ENCODE measurements at places on chromosomes 2 and 18.

GRCh38 chr2:218188528-218188927, 21.8 kb upstream of the CXCR1 start:
- peak; percentile 44 for DNase-seq

- no peak for DNase-seq
Observed at GRCh38 chr2:210262036-210262435, 36.8 kb upstream of the ACADL start.

GRCh38 chr2:95060446-95061118, 35.1 kb downstream of the MAL start:
- no peak for DNase-seq

- DNase-seq, result no peak
Observed at GRCh38 chr2:127074358-127074757, 32.6 kb downstream of the BIN1 start.

DNA sequence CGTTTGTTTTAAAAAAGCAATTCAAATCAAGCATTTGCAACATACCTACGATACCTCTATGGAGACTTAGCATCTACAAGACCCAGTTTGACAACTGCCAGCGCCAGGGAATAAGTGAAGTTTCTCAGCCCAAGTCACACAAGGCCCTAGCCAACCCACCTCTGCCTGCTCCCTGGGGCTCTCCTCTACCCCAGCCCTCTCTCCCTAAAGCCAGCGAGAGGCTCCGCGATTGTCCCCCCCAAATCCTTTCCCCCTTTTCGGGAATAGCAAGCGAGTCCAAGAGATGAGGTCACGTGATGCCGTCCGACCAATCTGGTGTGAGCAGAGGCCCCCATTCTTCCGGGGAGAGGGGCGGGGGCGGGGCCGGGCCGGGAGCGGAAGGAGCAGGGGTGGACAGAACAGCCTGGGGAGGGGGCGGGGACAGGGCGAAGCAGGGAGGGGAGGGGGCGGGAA, 102.2 kb upstream of the RAB6C start:
- DNase-seq, result peak; percentile 95

GRCh38 chr2:227238238-227239237, 74.1 kb downstream of the COL4A3 start:
- peak; percentile 55 for DNase-seq

- no peak for DNase-seq
Observed at GRCh38 chr2:52369178-52369577, 1337.2 kb upstream of the NRXN1 start.

DNA sequence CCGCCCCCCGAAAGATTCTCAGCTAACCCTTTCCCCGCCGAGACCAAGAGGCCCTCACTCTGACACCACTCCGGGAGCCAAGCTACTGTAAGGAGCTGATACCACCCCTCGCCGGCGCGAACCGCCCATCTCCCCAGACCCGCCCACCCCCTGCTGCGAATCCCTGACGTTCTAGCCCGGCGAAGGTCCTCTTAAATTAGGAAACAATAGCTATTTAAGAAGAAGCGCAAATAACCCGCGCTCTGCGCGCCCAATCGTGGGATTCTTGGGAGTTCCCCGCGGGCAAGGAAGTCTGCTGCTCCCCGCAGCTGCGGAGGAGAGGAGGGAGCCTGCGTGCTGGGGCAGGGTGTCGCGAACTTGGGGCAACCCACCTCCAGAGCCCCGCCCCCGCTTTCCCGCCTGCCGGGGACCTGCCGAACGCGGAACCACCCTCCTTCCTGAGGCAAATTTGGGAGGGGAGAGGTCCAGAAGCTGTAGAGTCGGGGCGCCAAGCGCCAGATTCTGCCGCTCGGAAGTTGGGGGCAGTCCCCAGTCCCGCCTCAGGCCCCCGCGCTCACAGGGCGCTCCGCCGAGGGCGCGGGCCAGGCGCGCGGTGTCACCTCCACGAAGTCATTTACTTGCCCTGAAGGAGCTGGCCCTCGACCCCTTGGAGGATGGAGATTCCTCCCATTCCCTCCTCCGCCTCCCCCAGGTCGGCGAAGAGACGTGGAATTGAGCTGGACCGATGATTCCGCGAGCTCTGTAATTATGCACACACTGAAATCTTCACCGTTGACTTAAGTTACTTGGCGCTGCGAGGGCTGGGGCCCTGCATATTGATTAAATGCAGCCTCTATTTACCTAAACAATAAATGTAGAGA, 8.4 kb upstream of the SP9 start:
- no peak for DNase-seq

DNA sequence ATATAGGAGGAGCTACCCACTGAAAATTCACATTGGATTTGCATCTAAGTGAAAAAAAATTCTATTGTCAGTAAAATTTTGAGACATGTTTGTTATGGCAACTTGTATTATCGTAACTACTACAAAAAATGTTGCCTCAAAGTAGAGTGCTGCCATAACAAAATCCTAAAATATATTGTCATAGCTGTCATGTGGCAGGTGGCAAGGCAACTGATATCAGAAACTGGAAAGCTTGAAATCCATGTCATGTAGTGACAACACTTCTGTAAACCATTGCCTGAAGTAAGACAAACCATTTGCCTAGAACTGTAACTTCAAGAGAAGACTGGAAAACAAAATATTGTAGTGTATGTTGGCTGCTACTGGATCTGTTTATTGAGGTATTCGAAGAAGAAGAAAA, 697.5 kb upstream of the CELF4 start:
- no peak for DNase-seq

GRCh38 chr2:119483395-119483753, 40.9 kb downstream of the SCTR start:
- DNase-seq, result no peak

DNA sequence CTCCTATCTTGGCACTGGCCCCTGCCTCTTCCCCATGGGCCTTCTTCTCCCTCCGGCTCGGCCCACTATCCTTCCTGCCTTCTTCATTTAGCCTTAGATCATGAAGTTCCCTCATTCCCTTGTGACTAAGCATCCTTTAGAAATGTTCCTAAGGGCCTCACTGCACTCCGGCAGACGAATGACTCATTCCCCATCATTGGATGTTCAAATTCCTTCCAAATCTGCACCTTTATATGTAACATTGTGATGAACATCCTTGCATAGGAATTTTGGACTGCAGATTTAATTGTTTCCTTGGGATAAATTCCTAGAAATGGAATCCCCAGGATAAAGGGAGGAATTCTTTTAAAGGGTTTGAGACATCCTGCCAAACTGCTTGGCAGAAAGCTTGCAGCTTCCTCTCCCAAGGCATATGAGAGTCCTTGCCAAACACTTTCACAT, 19.0 kb downstream of the CRACDL start:
- DNase-seq, result no peak

DNA sequence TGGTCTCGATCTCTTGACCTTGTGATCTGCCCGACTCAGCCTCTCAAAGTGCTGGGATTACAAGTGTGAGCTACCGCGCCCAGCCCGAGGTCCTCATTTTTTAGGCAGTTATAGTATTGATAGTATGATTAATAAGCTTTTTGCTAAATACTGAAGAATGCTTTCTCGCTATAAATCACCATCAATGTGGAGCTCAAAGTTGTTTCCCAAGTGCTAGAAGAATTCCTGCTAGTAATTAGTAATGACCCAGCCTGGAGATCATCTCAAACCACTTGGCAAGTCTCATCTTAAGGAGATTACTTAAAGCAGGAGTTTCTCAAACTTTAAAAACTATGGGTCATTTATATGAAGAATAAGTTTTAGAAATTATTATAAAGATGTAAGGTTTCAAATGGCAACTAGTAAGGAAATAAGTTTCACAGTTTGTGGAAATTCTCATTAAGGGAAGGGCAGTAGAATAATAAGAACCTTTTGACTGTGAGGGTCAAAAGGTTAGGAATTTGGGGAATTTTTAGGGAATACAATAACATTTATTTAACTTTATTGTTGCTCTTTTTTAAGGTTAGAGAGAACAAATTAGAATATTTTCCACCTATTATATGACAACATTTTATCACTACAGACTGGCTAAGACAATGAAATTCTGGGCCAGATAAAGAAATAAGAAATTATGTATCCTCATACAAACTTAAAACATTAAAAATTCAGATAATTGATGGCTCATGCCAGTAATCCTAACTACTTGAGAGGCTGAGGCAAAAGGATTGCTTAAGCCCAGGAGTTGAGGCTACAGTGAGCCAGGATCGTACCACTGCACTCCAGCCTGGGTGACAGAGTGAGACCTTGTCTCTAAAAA, 148.6 kb upstream of the MAP3K20 start:
- no peak for DNase-seq

GRCh38 chr18:22230471-22230945, 61.1 kb downstream of the GATA6 start:
- no peak for DNase-seq

DNA sequence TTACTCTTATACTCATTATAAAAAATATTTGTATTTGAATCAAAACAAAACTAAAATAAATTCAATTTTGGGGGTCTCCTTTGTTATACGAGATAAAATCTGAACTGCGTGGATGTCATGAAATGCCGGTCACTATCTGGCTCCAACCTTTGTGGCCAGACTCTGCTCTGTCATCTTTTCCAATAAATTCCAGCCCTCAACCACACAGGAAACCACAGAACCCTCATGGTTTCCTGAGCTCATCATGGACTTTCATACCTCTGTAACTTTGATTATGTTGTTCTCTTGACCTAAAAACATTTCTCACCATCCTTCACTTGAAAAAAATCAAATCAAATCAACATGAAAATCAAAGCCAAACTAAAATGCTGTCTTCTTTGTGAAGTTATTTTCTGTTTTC, 724.7 kb downstream of the METTL4 start:
- DNase-seq, result no peak

GRCh38 chr2:20064421-20064820, 13.0 kb upstream of the LAPTM4A start:
- DNase-seq, result no peak

DNA sequence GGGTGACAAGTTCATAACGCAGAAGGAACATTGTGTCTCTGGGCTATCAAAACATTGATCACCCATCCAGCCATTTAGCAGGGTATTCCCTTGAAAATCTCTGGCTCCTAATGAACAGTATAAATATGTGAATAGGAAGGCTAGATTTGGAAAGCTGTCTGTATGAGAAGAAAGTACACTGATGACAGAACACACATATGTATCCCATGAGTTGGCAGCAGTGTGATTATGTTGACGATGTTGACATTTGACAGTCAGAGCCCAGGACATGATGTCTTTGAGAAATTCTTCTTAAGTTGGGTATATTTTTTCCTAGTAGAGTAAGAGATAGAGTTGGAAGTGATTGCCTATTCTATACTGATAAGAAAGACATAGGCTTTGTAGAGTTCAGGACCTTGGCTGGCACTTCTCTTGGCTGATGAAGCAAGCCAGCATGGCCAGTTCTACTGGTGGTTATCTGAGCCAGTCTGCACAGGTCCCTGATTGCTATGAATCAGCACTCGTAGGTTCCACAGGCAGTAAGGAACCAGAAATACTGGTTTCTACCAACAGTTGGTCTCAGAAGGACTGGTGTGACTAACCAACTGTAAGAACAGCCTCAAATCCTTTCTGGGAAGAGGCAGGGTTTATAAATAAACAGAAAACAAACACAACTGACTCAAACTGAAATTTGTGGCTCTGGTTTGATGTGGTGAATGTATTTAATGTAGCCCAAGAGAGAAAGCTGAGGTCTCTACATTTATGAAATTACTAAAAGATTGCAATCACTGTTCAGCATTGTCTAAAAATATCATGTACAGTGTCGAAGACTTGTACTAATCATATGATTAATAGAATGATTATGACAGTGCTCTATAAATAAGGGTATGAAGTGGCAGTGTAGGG, 43.9 kb upstream of the RAPH1 start:
- DNase-seq, result no peak

- DNase-seq, result no peak
Observed at GRCh38 chr2:9178110-9178903, 28.3 kb upstream of the ASAP2 start.

Data from muscle of arm (tissue), 14 donors.